ENCODE measurements at places on chromosomes 6 and 20.

DNA sequence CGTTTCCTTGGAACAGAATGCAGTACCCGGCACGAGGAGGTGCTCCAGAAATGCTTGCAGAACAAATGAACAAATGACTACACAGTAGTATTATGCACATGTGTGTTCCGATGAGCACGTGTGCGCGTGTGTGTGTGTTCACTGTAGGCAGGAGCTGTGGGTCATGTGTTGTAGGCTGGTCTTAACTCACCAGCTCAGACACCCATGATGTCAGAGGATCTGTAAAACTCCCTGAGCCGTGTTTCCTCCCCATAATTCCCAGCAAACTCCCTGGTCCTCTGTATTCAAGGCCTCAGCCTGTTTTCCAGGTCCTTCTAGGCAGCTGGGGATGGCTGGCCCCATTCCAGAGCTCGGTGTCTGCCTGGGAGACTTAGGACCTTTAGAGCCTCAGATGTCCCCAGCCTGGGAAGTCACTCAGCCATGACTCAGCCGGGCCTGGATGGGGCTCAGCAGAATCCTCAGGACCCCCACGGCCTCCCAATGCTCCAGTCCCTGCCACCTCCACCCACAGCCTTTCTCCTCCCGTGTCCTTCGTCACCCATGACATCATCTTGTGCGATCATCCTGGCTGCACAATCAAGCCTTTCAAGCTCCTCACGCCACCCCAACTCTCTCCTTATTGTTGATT lies 475.0 kb upstream of the SULF2 start:
- DNase-seq: no peak

GRCh38 chr6:156564807-156565149 lies 212.4 kb upstream of the ARID1B start:
- DNase-seq: no peak

GRCh38 chr6:51283723-51284355 lies 465.2 kb downstream of the TFAP2B start:
- DNase-seq: no peak

- no peak for DNase-seq
These were observed 77.8 kb downstream of the VIP start for GRCh38 chr6:152828431-152828830.

GRCh38 chr6:111147440-111147839 lies 60.1 kb downstream of the SLC16A10 start:
- no peak for DNase-seq

DNA sequence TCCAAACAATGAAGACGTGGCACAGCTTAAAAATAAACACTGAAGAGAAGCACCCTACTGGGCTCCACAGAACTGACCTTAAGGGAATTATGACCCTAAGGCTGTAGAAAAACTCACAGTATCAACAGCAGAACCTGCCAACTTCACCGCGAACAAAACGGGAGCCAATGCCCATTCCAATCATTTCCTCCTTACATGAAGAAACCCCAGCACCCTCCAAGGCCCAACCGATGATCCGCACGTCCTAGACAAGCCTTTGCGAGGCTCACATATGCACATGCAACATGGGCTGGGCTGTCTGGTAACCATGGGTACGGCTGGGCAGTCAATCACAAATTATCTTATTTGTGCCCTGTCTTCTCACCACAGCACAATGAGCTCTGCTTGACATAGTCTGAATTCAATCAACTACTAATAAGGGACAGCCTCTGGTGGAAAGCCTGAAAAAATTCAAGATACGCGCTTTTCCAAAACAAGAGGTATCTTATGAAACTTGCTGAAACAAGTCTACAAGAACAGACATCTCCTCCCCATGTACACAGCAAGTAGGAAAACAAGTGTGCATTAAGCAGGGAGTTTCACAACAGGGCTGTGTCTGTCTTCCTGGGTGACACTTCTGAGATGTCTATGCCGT lies 1.7 kb downstream of the DIDO1 start:
- no peak for DNase-seq

GRCh38 chr20:39111359-39112177 lies 149.4 kb downstream of the DHX35 start:
- DNase-seq: no peak

DNA sequence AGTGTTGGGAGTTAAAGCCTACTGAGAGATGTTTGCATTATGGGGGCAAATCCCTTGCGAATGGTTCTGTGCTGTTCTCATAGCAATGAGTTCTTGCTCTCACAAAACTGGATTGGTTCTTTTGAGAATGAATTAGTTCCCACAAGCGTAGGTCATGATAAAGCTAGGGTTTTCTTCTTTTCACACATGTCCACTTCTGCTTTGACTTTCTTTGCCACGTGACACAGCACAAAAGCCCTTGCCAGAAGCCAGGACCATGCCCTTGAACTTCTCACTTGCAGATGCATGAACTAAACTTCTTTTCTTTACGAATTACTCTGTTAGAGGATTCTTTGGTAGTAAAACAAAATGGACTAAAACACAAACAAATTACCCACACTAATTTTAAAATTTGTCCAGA lies 922.8 kb downstream of the EPHA7 start:
- no peak for DNase-seq

DNA sequence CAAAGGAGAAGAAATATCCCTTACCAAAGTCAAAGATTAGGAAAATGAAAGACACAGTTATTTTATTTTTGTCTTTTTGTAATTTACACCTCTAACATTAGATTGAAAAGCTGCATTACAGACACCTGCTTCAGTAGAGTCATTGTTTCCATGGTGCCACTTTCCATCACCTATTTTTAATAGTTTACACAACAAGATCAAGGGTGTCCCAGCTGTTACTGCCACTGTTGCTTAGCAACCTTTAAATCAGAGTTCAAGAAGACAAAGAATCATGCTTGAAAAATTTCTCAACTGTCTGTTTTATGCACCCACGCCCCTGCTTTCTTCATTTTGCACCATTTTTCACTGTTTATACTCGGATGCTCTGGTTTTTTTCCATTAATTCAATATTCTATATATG lies 668.2 kb upstream of the GJE1 start:
- no peak for DNase-seq

DNA sequence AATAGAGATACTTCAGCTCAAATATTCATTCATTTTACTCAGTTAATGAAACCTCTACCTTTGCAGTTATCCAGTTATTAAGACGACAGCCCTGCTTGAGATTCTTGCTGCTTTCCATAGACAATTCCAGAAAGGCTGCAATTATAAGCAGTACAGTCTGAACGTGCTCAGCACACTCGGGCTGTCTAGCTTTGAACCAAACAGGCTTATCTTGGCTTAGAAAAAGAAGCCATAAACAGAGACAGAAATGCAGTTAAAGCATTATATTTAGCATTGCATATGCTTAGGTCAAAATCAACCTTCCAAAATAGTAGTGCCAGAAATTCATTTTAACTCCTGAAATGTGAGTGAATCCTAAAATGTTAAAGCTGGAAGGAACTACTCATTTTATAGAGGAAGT lies 204.1 kb upstream of the KCNQ5 start:
- no peak for DNase-seq

DNA sequence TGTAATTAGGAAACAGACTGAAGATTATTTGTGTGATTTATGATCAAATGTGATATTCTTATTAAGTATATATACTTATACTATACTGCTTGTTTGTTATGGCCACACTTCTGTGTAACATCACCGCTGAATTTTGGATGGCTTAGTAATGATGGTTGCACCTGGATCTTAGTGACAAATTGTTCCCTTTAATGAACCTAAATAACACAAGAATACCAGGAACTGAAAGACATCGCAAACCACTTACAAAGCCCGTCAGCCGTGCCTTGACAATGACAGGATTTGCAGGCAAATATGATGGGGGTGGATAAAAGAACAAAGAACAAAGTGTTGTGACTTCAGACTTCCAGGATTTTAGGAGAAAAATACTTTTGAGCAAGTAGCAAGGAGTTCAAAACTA lies 67.1 kb downstream of the LAMP5 start:
- DNase-seq: no peak

DNA sequence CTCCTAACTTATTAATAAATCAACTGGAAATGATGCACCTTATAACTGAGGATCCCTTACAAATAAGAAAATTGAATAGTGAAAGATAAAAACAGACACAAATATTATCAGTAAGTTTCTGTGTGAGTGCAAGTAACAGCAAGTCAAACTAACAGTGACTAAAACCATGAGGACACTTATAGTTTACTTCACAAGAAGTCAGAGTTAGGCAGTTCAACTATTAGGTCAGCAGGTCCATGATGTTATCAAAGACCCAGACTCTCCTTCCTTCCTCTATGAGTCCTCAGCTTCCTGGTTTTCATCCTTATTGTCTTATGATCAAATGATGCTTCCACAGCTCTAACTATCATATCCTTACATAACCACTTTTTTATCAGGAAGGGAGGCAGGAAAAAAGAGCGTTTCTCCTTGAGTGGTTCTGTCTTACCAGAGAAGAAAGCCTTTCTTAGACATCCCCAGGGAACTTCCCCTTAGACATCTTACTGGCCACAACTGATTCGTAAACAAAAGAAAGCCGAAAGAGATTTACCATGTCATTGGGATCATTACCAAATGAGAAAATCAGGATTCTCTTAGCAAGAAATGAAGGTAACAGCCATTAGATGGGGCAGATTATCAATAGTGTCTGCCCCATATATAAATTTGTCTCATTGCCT lies 114.3 kb upstream of the LRFN2 start:
- no peak for DNase-seq

GRCh38 chr6:72740135-72740534 lies 118.3 kb downstream of the KCNQ5 start:
- no peak for DNase-seq

DNA sequence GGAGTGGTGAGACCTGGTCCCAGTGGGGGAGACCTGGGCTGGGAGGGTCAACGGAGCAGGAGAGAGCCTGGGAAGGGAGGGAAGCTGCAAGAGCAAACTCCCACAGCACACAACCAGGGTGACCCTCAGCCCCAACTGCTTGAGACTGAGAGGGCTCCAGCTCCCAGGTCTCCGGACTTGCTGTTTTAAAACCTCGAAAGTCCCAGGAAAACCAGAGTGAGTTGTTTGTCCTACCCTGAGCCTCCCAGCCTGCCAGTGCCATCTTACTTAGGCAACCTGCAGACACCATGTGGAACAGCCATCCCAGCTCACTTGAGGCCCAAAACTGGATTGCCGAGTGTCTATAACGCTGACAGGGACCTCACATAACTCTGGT lies 4.8 kb upstream of the NTSR1 start:
- no peak for DNase-seq

DNA sequence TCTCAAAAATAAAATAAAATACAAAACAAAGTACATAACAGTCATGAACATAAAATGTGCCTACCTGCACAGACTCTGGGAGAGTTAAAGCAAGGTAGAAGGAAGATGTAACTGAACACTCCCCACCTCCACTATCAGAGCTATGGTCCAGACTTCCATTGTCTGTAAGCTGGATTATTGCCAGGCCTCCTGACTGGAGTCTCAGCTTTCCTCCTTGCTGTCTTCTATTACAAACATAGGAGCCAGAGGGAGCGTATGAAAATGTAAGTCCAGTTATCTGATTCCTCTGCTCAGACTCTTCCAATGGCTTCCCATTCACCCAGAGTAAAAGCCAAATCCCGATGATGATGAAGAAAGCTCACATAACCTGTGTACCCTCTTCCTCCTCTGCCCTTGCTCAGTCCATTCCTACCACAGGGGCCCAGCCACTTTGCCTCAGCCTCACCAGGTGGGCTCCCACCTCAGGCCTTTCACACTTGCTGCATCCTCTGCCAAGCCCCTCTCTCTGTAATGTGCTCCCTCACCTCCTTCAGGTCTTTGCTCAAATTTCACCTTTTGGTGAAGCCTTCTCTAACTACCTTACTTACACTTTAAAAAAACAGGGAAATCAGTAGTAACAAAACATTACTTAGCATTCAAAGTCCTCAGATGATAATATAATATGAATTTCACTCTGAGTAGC lies 194.1 kb downstream of the RIMS1 start:
- no peak for DNase-seq

- DNase-seq: no peak
These were observed 45.5 kb upstream of the CD83 start for GRCh38 chr6:14072084-14072483.

DNA sequence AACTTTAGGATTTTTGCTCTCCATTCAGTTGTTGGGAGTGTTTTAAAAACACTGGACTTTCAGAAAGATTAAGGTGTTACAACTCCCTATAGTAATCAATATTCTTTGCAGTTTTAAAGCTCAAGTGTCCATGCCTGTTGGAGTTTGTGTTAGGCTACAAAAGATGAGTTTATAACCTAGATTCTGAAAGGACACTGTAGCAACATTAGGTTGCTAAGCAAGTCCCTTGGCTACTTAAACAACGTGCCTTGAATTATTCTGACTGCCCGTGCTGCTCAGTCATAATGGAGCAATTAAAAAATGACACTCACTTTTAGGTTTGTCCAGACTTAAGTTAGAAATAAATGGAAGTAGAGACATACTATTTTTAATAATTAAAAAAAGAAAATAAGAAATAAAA lies 41.0 kb downstream of the KLHL32 start:
- DNase-seq: no peak

DNA sequence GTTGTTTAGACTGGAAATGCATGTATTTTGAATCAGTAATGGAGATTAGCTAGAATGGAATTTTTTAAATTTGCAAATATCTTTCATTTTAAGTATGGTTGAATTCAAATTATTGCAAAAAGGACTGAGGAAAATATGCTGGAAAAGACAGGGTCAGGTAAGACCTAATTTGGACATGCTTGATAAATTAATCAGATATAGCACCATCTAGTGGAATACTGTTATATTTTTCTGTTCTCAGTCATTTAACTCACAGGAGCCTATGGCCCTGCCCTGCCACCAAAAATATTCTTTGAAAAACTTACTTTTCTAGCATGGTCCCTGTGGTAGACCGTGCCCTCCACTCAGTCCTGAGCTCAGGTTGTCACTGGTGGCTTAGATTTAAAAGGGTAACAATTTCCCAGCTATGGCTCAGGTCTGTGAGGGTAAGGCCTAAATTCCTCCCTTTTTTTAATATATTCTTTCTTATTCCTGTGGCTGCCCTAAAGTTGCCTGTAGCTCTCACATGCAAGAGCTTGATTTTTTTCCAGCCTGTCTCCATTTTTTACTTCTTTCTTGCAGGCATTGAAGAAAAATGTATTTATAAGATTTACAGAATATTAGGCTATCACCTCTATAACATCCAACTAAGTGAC lies 25.3 kb upstream of the KIAA1586 start:
- DNase-seq: no peak

- no peak for DNase-seq
These were observed 114.7 kb downstream of the GJA10 start for GRCh38 chr6:90008908-90009501.
